ENCODE measurements at places on chromosomes 1 and 21. TPM values are rescaled to one million over a fixed set of nuclear protein-coding genes. Genes with fewer than 3 reads are reported as not detected.
A peak's percentile ranks its signal among the peaks of the same experiment; 100 is the strongest.

DNA sequence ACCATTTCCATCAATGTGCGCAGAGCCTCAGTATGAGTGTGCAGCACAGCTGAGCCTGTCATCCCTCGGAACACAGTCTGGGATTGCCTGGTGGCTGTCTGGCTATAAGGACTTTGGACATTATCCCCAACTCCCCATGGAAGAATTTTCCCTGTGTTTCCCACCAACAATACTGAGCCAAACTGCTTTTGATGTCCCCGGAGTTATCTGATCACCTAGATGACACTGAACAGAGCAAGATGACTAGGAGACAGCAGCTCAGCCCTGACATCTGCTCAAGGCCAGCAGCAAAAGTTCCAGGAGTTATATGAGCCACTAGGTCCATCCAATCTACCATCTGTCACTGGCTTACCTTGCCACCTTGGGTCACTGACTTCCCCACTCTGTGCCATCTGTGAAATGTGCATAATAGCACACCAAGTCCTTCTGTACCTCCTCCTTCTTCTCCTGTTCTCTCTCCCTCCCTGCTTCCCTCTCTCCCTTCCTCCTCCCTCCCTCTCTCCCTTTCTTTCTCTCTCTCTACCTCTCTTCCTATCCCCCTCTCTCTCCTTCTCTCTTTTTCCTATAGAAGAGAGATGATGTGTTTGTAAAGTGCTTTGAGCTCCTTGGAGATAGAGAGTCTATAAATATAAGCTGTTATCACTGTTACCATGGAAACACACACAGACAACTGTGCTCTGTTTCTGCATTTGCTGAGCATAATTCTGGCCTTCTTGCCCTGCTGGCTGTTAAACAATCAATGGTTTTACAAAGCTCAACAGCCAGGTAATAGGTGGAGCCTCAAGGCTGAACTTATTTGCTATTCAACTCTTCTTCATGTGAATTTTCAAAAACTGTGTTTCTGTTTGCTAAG lies 19.7 kb upstream of the ATP1B1 start:
- no peak for DNase-seq

- no peak for DNase-seq
Observed at GRCh38 chr1:35851132-35851869, 31.7 kb upstream of the AGO1 start.

GRCh38 chr1:14435368-14436023 lies 163.0 kb upstream of the KAZN start:
- peak; percentile 37 for DNase-seq

GRCh38 chr1:200436436-200436835 lies 26.6 kb upstream of the ZNF281 start:
- DNase-seq: no peak

- DNase-seq: no peak
Observed at GRCh38 chr1:39835110-39835509, 46.4 kb upstream of the BMP8B start.

DNA sequence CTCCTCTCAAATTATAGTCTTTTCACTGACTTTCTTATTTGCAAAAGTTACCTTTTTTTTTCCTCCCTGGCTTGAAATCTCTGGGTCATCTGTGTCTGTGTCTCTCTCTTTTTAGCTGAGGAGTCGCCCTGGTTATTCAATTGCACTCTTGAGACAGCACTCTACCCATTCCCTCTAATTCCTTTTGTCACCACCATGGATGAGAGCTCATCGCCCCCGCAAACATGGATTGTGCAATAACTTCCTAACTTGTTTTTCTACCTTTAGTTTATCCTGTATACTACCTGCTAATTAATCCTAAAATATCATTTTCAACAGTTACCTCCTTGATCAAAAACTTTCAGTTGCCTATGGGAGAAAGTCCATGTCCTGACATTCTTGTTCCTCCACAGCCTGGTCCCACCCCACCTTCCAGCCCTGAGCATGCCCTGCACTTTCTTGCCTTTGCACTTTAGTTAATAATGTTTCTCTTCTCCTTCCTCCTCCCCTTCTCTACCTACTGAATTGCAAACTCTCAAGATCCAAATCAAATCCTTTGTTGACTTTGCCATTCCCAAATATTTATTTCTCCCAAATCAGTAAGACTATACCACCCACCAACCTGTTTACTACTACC lies 110.4 kb upstream of the MAGI3 start:
- no peak for DNase-seq

GRCh38 chr1:232853994-232854797 lies 49.0 kb downstream of the MAP10 start:
- no peak for DNase-seq

DNA sequence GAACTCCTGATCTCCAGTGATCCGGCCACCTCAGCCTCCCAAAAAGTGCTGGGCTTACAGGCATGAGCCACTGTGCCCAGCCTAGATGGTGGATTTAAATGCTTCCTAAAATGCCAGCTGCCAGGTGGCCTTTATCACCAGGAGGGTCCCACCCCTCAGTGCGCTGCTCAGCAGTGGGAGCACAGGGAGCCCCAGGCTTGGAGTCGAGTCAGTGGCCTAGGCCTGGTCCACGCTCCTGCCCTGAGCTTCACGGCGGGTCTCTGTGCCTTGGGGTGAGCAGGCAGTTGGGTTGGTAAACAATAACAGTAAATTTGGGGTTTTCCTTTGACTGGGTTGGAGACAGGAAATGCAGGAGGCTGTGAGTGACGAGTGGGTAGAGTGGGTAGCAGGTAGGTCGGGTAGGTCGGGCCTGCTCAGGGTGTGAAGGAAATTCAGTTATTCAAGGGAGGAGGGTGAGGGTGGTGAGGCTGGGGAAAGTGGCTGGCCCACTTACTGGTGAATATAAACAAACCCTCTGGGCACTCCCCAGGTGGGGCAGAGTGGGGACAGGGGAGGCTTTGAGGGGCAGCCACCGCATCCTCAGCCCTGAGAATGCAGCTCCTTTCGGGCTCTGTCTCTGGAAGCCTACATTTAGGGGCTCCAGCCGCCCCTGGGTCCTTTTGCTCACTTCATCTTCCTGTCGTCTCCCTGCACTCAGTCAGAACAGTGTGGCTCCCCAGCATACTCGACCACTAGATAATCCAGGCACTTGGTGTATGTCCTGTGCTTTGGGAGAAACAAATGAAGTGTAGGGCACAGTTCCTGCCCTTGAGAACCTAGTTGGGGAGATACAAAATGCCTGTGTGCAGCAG lies 33.5 kb upstream of the IL19 start:
- no peak for DNase-seq

DNA sequence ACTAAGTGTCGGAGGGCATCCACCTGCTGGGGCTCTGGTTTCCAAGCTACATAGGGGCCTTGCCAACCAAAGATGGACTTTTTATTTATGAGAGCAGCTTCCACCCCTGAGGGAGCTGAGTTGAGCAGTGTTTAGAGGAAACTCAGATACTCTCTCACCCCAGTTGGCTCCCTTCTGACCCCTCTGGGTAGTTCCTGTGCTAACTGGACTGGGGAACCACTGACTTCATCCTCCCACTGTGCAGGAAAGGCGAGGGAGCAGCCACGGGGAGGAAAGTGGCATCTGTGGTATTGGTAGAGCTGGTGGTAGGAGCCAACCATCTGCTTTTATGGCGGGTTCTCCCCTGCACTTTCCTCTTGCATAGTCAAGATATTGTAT lies 70.4 kb downstream of the MPZL1 start:
- no peak for DNase-seq

DNA sequence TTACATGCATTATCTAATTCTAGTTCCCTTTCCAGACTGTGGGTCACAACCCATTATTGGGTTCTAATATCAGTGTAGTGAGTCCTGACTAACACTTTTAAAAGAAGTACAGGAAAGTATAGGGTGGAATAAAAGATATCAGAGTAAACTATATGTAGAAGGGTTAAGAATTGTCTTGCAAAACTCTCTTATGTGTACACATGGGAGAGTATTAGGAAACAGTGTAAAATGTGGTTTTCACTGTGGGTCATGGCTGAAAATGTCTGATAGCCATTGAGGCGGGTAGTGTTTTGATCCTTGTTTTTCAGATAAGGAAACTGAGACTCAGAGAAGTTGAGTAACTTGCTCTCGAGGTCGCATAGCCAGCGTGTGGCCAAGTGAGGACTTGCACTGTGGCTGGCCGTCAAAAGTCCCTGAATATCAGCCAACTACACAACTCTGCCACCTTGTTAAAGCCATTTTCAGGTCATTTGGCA lies 18.5 kb upstream of the MTARC1 start:
- DNase-seq: no peak

DNA sequence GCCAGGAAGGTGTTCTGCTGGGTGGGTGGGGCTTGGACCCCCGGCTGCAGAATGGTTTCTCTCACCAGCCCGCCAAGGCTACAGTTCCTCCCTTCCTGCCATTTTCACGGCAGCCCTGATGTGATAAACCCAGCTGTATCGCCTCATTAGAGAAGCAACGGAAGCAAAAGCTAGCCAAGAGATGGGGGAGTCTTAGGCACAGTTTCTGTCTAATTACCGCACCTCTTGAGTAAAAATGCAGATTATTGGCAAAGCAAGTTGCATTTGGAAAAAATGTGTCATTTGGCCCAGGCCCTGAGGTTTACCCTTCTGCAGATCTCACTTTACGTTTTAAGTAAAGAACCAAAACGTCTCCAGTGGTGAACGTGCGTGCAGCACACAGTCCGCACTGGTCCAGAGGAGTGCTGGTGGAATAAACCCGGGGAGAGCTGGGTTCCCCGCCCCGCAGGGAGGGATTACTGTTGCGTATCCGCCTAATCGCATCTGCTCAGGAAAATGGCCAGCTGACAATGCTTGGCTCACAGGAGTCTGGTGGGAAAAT lies 109.9 kb downstream of the GALNT2 start:
- no peak for DNase-seq

DNA sequence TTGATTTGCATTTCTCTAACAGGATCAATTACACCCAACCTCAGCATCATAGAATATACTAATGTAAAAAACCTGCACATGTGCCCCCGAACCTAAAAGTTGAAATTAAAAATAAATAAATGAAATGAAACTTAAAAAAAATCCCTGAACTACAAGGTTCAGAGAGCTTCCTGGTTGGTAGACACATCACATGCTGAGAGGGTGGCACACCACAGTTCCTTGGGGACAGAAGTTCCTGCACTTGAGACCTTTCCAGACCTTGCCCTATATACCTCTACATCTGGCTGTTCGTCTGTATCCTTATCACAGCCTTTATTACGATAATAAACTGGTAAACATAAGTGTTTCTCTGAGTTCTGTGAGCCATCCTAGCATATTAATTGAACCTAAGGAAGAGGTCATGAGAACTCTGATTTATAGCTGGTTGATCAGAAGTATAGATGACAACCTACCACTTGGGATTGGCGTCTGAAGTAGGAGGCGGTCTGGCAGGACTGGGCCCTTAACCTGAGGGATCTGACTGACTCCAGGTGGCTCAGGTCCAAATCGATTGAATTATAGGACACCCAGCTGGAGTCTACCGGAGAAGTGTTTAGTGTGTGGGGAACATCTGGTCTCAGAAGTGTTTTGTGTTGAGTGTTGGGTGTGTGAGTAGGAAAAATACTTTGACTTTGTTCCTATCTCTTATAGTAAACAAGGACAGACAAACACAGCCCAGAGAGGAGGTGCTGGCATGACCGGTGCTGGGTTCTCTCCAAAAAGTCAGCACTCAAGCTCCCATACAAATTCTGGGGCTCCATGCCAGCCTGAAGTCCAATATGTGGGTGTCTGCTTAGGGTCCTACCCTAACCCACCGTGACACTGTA lies 19.0 kb downstream of the C1orf115 start:
- DNase-seq: no peak

DNA sequence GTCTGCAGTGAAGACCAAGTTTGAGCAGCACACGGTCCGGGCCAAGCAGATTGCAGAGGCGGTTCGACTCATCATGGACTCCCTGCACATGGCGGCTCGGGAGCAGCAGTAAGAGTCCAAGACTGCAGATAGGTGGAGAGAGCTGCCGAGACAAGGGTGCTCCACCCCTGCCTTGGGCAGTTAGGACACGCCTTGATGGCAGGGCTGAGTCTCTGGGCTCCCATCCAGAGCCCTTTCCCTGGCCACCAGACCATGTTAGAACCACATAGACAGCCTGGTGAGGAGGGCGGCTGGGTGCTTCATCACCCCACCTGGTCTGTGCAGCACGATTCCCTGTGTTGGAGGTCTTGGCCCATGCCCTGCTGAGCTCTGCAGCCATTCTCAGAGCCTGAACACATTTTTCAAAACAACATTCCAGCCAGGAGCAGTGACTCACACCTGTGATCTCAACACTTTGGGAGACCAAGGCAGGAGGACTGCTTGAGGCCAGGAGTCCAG lies 17.3 kb upstream of the MIIP start:
- DNase-seq: no peak

DNA sequence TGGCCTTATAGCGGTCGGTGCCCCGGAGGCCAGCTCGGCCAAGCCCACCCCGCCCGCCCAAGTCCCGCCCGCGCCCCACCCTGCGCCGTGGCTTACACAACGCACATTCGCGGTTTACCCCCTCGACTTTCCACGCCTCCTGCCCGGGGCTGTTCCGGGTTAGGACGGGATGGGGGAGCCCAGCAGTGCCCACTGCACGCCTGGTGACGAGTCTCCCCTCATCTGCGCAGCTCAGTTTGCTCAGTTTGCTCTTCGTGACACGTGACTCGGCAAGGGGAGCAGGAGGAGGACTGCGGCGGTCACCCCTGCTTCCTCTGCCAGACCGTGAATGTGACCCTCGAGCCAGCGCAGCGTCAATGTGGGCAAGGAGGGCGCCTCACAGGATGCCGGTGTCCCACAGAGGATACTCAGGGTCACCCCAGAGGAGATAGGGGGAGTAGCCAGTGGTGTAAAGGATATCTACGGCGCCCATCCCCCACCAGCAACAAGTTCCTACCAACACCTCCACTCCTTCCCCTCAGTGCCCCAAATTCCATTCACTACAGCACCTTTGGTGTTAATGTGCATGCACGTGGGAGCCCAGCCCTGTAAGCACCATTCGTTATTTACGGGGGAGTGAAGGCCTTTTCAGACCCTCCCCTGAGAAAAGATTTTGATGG lies 350 bp upstream of the S100A6 start:
- DNase-seq: peak; percentile 60

- no peak for DNase-seq
Observed at GRCh38 chr21:32302560-32302959, 3.9 kb downstream of the MRAP start.

DNA sequence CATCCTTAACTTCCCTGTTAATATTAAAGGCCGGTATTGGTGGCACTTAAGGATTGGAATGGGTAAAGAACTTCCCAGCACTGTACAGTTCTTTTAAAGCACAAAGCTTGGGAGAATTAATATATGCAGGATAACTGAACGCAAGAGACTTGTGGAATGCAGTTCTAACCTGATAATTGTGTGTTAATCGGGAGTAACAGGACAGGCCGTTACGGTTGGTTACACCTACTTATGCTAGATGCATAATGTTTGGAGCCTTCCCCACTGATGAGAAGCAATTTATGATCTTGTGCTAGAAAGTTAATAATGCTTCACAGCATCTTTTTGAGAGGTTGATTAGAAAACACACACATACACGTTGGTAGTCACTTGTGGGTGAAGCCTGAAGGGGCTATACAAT lies 7.0 kb downstream of the CHTOP start:
- no peak for DNase-seq

Gene EXTL1
- total RNA-seq: 7.1 TPM

Gene MYOM3
- total RNA-seq: not detected

Gene MED8
- 46.9 TPM for total RNA-seq

Gene SPOCD1
- 1.5 TPM for total RNA-seq

Gene AKR7A2
- total RNA-seq: 72.5 TPM

Measured in SK-MEL-5 (cell line).